Cortex of kidney (tissue), 1 donor: ENCODE measurements at places on chromosomes 5 and 9.

- DNase-seq: no peak
These were observed 699.6 kb downstream of the TAF11L14 start for GRCh38 chr5:18333841-18334240.

DNA sequence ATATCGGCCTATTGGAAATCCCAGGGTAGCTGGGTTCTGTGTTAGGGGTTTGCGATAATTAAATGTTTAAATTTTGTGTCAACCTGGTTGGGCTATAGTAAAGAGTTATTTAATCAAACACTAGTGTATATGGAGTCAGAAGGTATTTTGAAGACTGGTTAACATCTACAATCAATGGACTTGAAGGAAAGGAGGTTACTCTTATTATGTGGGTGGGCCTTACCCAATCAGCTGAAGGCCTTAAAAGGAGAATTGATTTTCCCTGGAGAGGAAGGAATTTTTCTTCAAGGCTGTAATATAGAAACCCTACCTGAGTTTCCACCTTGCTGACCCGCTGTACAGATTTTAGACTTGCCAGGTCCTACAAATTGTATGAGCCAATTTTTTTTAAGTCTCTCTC, 411.4 kb downstream of the IRX1 start:
- no peak for DNase-seq

DNA sequence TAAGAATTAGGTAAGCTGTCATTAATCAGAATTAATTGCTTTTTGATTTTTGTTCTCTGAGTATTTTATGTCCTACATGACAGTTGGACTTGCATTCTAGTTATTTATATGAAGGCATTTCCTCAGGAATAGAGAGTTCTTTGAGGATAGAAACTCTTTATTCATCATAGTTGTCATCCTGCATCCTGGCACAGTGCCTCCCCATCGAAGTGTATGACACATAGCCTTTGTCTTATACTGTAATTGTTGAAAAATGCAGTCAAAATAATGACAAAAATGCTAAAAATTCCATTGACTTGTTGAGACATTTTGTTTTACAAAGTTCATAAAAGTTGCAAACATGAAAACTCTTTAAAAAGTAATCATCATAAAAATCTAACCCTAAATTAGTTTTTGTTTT, 36.5 kb downstream of the CFAP95 start:
- DNase-seq: no peak

GRCh38 chr5:73998489-73998888, 372.5 kb downstream of the ARHGEF28 start:
- DNase-seq: no peak

DNA sequence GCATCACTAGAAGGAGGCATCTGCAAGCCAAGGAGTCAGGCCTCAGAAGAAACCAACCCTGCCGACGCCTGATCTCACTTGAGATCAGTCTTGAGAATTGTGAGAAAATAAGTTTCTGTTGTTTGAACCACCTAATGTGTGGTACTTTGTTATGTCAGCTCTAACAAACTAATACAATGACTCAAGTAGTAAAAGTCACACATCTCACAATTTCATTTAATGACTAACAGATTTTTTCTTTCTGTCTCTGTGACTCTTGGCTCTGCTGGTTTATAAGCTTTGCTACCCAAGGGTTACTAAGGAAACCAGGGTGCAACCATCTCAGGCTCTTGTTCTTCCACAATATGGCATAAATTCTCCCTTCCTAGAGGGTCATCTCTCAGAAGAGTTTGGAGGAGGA, 315.8 kb upstream of the GRAMD2B start:
- DNase-seq: no peak

GRCh38 chr9:86836797-86837196, 110.5 kb downstream of the GAS1 start:
- no peak for DNase-seq

DNA sequence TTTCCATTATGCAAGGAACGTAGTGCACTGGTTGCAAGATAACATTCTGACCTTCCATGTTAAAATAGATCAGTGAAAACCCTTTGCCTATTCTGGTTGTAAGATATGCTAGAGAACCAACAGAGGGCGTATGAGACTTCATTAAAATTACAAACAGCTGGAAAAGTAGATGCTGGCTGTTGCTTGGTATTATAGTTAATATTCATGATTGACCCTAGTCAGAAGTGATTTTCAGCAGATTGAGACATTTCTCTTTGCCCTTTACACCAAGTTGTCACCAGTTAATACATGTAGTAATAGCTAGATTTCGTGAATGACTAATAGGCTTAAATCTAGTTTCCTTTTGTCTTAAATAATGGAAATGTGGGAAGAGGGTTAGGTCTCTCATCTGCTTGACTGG, 13.8 kb upstream of the FGF18 start:
- no peak for DNase-seq

DNA sequence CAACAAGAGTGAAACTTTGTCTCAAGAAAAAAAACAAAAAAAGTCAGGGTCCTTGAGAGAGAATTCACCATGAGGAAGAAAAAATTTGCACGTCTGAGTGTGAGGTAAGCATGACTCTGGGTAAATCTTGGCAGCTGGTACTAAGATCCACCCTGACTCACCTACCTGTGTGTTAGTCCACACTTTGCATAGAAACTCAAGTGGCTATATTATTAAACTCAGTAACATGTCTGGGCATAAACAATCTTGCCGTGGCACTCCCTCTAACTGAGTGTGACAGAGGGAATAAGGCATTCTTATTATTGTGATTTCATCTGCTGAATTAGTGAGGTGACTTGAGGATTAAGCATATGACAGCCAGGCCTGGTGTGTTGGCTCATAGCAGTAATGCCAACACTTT, 259.4 kb upstream of the VLDLR start:
- no peak for DNase-seq
